ENCODE measurements at places on chromosomes 7 and 10. TPM values are rescaled to one million over a fixed set of nuclear protein-coding genes. Genes with fewer than 3 reads are reported as not detected.

Gene RELN
- not detected for total RNA-seq

Gene USP6NL
- 4.8 TPM for total RNA-seq

Gene WNT2
- total RNA-seq, result not detected

Gene GPR15LG
- total RNA-seq, result not detected

Gene SPDYE2
- 0.28 TPM for total RNA-seq

Gene PTPRN2
- total RNA-seq, result 1.8 TPM

Gene PNLIPRP2
- not detected for total RNA-seq

Gene LRRD1
- not detected for total RNA-seq

Gene SORCS1
- not detected for total RNA-seq

Gene AP1S1
- 10.8 TPM for total RNA-seq

Gene PNLIPRP1
- total RNA-seq, result not detected

Gene JCAD
- total RNA-seq, result not detected

Gene MICALL2
- 2.6 TPM for total RNA-seq

Gene NAT16
- total RNA-seq, result not detected

Gene AKR1C8
- 9.2 TPM for total RNA-seq

Gene SHH
- not detected for total RNA-seq

Gene CPN1
- total RNA-seq, result not detected

Gene STAM
- 31.7 TPM for total RNA-seq

Gene SPDYE11
- not detected for total RNA-seq

Gene RNLS
- 1.9 TPM for total RNA-seq

Gene SMNDC1
- 39.3 TPM for total RNA-seq

Gene LBX1
- not detected for total RNA-seq

Gene NUTM2A
- 1.2 TPM for total RNA-seq

Gene DIP2C
- 6.0 TPM for total RNA-seq

Gene CAMK1D
- 22.2 TPM for total RNA-seq

Gene CFAP70
- total RNA-seq, result 3.8 TPM

Gene ERVW-1
- 0.12 TPM for total RNA-seq

Gene NPY
- not detected for total RNA-seq

Gene TES
- total RNA-seq, result 125 TPM

Gene MAT1A
- total RNA-seq, result not detected

Gene CNOT4
- 33.9 TPM for total RNA-seq

Gene ZSCAN25
- 43.1 TPM for total RNA-seq

Gene CUX1
- 47.6 TPM for total RNA-seq

Gene FIS1
- total RNA-seq, result 104 TPM

Gene FRMD4A
- total RNA-seq, result 2.4 TPM

Gene PON3
- total RNA-seq, result not detected

Gene LRRC61
- 12.8 TPM for total RNA-seq

Gene CCL24
- total RNA-seq, result not detected

Gene CRHR2
- not detected for total RNA-seq

Gene CAMK2B
- total RNA-seq, result not detected

Gene KAZALD1
- not detected for total RNA-seq

Gene GDF2
- not detected for total RNA-seq

Gene CALCR
- total RNA-seq, result not detected

Gene COL17A1
- not detected for total RNA-seq

Gene PILRA
- total RNA-seq, result 5.8 TPM

Gene HYAL4
- total RNA-seq, result not detected

Gene ZNF853
- total RNA-seq, result 2.0 TPM

Gene EGFR
- total RNA-seq, result not detected

Gene MRPS24
- total RNA-seq, result 52.7 TPM

Gene OR2A1
- total RNA-seq, result not detected

Gene ZNF727
- total RNA-seq, result 0.25 TPM

Gene GHRHR
- total RNA-seq, result not detected

Gene ABCB4
- not detected for total RNA-seq

Gene PDCD11
- 45.0 TPM for total RNA-seq

Gene TRPV5
- not detected for total RNA-seq

Gene CHST15
- total RNA-seq, result 1.2 TPM

Gene HMX2
- total RNA-seq, result not detected

Gene NPFFR1
- not detected for total RNA-seq

Data from CD4-positive, alpha-beta memory T cell (primary cell).